Brain microvascular endothelial cell (primary cell): ENCODE measurements at places on chromosomes 6 and 20.
A peak's percentile ranks its signal among the peaks of the same experiment; 100 is the strongest.

DNA sequence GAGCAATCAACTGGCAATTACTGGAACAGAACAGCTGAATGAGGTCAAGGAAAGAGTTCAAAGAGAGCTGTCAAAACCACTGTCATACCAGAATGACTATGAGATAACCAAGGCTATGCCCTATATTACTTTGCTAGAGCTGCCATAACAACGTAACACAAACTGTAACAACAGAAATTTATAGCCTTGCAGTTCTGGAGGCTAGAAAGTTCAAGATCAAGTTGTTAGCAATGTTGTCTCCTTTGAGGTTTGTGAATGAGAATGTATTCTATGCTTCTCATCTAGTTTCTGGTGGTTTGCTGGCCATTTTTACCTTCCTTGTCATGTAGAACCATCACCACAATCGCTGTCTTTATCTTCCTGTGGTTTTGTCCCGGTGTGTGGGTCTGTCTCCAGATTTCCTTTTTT is 1323.0 kb upstream of the GJE1 start:
- peak; percentile 61 for DNase-seq

GRCh38 chr6:168367285-168367751 is 47.7 kb upstream of the DACT2 start:
- DNase-seq, result no peak

GRCh38 chr6:159969204-159969912 is 476 bp downstream of the IGF2R start:
- DNase-seq, result no peak

GRCh38 chr6:74320074-74320473 is 624.1 kb downstream of the CD109 start:
- DNase-seq, result no peak

- DNase-seq, result peak; percentile 41
These were observed 129.8 kb upstream of the EDN1 start for GRCh38 chr6:12160326-12160725.

GRCh38 chr6:55512904-55513303 is 66.1 kb downstream of the HMGCLL1 start:
- no peak for DNase-seq

DNA sequence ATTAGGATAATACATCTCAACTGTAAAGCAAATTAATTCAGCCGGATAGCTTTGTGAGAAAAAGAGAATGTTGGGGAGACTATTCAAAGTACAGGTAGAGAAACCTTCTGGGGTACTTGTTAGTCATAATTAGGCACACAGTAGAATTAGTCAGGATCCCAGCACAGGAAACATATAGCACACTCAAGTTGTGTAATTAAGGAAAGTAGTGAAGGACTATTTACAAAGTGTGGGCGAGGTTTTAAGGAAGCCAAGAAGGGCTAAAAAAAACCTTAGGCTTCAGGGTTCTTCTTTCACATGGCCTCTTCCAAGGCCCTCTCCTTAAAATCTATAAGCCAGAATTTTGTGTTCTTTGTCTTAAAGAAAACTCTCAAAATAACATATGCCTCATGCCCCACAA is 126.7 kb downstream of the RTN4IP1 start:
- DNase-seq, result no peak

- DNase-seq, result no peak
These were observed 22.6 kb downstream of the TOP1 start for GRCh38 chr20:41051009-41051825.

DNA sequence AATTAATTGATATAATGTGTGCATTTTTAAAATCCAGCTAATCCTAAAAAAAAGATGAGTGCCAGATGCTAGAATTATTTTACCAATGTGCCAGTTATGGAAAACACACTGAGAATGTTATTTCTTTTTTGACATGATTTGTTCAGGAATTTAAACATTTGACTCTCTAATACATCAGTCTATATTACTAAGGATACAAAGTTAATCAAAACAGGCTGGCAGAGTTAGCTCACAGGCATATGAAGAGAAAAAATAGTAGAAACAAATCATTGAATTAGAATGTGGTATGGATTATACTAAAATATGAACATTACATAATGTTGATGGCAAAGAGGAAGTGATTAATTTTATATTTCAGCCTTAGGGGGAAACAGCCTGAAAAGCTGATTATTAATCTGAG is 368.3 kb upstream of the GJE1 start:
- DNase-seq, result no peak

- no peak for DNase-seq
These were observed 37.7 kb downstream of the TMEM181 start for GRCh38 chr6:158597565-158597964.

GRCh38 chr6:5570641-5571040 is 309.3 kb downstream of the FARS2 start:
- DNase-seq, result no peak

- no peak for DNase-seq
These were observed 7.1 kb upstream of the MTG2 start for GRCh38 chr20:62175711-62176110.

GRCh38 chr20:40561187-40561586 is 127.8 kb downstream of the MAFB start:
- no peak for DNase-seq

DNA sequence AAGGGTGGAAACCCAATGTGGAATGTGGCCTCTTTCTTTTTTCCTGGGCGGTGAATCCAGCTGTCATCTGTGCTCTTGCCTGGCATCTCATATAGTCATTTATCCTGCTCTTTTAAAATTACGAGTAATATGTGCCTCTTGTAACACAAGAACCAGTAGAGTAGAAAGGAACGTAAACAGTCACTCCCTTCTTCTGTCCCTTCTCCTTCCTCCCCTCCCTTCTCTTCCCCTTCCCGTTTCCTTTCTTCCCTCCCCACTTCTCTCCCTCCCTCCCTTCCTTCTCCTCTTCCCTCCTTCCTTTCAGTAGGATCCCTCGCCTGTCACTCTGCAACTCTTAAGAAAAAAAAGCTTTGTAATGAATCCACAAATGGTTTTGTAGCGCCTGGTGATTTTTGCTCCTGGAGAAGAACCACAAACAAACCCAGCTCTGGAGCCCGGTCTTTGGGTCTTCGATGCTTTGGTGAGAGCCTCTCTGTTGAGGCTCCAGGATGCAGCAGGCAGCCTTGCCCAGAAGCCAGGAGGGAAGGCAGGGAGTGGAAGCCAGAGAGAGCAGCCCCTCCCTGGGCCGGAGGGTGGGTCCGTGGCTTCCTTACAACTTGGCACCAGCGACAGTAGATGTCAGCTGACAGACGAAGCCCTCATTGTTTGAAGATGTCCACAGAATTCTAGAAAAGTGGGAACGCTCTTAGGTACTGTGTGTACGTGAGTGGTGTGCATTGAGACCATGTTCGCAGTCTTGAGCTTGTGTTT is 15.0 kb downstream of the DUSP22 start:
- DNase-seq, result no peak

- peak; percentile 55 for DNase-seq
These were observed 691.7 kb upstream of the SLC35B3 start for GRCh38 chr6:9126878-9127560.

DNA sequence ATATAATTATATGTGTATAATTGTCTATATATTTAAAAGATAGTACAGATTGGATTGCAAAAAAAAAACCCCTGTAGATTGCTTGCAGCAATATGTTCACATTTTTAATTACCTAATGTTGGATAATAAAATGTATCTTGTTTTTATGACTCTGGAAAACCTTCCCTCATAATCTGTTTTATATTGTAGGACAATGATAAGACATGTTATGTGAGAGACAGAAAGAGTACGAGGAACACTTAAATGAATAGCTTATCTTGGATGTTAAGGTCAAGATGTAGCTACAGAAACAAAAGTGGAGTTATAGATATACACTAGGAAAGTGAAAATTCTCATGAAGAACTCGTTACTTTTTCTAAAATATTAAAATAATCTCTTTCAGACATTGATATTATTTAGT is 691.6 kb upstream of the IMPG1 start:
- DNase-seq, result no peak

GRCh38 chr6:53985366-53985765 is 125.9 kb upstream of the MLIP start:
- no peak for DNase-seq

DNA sequence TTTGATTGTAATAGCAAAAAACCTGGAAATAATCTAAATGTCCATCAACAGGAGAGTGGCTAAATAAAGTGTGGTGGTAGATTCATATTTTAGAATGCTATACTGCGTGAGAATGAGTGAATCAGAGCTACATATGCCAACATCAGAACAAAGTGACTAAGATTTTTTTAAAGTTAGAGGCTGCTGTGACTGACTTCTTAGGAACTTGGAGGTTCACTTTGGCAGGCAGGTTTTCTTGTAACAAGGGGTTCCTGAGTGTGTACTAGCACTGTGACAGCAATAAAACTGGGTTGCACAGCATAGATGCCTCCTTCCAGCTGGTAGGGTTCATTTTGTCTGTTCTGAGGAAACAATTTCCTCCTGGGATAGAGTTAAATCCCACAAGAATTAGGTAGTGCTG is 75.3 kb upstream of the ENPP5 start:
- DNase-seq, result no peak

- DNase-seq, result no peak
These were observed 264.8 kb downstream of the RNGTT start for GRCh38 chr6:88698661-88699060.

GRCh38 chr20:4119854-4120209 is 104.5 kb upstream of the RNF24 start:
- no peak for DNase-seq

DNA sequence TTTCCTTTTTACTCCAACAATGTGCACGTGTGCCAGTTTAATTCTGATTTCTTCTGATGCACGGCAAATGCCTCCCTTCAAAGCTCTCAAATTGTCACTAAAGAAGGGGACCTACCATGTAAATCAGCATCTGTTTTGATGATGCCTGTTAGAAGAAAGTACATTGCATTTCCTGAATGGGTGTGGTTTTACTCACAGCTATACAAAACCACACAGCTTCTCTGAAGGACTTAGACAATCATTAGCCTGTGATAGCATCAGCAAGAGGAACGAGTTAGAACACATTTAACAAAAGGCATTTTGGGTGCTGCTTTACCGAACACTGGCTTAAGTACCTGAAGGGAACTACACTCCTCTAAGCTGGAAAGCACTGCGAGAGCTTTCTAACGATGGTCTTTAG is 109.4 kb downstream of the ATXN1 start:
- no peak for DNase-seq

DNA sequence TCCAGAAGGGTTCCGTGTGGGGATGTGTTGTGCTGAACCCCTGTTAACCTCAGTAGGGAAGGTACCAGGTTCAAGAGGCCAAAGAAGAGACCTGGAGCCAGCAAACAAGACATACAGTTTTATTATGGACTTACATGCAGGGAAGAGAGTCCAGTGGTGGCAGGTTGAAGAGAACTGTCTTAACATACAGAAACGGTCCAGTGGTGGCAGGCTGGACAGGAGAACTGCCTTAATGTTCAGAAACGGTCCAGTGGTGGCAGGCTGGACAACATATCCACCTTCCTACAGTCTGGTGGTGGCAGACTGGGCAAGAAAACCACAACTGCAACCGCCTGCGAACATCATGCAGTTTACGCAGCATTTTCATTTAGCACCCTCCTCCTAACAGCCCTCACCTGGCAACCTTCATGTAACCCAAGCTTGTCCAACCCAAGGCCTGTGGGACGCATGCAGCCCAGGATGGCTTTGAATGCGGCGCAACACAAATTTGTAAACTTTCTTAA is 75.9 kb downstream of the PHACTR3 start:
- DNase-seq, result no peak

DNA sequence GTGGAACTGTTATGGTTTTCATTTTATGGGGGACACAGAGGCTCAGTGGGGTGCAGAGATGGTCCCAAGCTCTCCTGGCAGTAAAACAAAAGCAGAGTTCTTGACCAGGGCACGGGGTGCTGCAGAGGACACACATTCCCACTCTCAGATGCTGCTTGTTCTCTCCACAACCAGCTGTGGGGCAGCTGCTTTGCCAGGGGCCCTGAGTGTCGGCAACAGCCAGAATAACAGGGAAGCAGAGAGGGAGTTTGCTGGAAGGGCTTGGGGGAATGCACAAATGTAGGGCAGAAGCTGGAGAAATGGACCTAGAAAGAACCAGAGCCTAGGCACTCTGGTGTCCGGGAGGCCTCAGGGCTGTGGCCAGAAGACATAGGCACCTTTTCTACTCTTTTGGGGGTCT is 93.7 kb downstream of the CDH26 start:
- no peak for DNase-seq

GRCh38 chr20:24781418-24781980 is 167.6 kb upstream of the CST7 start:
- no peak for DNase-seq

DNA sequence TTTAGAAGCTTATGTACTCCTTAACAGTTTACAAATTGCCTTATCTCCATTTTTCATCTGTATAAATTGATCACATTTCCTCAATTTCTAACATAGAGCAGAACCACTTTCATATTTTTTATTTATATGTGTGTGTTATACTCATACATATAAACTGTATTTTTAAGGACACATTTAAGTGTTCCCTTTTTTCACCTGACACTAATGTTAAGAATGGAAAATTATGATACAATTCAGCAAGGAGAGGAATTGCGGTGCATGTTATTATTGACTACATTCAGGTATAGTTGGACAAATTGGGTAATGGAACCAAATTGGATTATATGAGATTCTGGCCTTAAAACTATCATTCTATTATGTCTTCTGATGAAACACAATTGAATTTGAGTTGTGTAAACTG is 479.1 kb upstream of the FLRT3 start:
- DNase-seq, result no peak

DNA sequence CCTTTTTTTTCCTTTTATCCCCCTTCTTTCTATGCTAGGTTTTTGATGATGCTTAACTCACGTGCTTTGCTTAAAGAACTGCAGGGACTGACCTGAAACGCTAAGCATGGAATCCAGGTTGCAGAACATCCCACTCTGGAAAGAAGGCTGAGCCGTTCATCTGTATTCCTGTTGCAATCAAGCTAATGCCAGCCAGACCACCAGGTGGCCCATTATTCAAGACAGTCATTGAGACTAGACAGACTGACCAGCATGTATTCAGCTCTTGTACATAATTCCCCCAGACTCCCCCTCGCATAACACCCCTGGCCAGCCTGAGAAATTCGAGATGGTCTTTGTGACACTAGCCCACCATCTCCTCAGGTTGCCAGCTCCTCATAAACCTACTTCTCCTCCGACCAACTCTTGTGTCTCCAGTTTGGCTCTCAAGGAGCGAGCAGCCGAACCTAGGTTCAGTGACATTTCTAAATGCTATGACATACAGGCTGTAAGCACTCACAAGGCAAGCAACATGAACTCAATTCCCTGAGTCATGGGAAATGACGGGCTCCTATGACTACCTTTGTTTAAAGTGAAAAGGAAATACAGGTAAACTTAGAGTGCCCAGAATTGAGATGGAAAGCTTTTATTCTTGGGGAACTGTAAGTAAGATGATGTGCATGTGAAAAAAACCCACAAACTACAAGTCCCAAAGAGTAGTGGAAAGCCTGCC is 309.3 kb upstream of the CDYL start:
- no peak for DNase-seq

GRCh38 chr6:159234102-159234553 is 64.9 kb downstream of the FNDC1 start:
- no peak for DNase-seq

DNA sequence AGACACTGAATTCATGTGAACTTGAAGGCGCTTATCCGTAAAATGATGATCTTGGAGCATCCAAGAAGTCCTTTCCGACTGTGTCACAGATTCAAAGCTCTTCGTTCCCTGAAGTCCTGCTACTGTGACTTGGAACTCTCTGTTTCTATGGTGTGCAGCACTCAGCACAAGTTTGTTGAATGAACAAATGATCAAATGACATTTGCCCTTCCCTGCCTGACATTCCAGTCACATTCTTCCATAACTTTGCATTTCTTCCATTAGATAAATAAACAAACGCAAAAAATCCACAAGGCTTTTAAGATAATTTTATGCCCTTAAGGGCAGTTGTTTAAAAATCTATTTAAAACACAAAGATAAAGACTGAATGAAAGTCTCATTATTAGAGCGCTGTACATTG is 39.9 kb downstream of the SGK1 start:
- DNase-seq, result no peak

GRCh38 chr6:128376952-128377503 is 143.4 kb downstream of the PTPRK start:
- DNase-seq, result no peak
